ENCODE measurements at places on chromosomes 3 and 15.

GRCh38 chr15:40815042-40815698 is 7.9 kb upstream of the DNAJC17 start:
- DNase-seq = no peak

DNA sequence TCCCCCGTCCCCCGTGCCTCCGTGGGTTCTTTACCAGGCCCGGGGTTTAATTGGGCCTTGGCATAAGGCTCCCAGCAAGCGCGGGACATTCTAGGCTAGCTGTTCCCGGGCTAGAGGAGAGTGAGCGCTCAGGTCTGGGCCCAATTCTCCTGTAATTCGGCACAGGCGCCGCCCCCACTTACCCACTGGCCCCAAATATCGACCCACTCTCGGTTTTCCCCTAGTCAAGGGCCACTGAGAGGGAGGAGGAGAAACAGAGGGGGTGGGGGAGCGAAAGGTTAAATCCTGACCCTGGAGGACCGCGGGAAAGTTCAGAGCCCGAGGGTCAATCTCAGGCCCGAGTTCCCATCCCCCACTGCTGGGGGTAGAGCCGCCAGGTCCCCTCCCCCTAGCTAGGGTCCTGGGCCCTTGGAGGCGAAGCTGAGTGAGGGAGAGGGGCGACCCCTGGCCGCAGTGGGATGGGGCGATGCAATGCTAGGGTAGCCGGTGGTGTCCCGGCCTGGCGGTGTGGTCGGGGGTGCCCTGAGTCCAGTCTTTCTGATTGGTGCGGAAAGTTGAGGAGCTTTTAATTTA is 8.5 kb upstream of the ONECUT1 start:
- DNase-seq = no peak

DNA sequence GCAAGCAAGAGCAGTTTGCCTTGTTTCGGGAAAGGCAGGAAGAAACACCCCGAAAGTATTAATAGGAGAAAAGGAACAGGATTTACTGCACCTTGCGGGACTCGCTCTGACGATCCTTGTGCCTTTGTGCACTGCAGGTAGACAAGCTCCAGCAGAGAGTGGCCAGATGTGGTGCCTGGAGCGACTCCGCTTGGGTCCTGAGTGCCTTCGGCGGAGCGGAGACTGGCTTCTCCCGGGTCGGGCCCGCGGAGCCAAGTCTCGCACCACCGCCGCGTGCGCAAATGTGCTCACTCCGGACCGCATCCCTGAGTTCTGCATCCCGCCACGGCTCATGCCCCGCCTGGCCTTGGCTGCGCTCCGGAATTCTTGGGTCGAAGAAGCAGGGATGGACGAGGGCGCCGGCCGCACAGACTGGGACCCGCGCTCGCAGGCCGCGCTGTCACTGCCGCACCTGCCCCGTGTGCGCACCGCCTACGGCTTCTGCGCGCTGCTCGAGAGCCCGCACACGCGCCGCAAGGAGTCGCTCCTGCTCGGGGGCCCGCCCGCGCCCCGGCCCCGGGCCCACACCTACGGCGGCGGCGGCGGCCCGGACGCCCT is 769 bp downstream of the C2CD4A start:
- no peak for DNase-seq

- no peak for DNase-seq
Measured at GRCh38 chr15:37767841-37768455, 166.5 kb upstream of the TMCO5A start.

GRCh38 chr15:57884936-57885335 is 178.4 kb downstream of the POLR2M start:
- DNase-seq = no peak

DNA sequence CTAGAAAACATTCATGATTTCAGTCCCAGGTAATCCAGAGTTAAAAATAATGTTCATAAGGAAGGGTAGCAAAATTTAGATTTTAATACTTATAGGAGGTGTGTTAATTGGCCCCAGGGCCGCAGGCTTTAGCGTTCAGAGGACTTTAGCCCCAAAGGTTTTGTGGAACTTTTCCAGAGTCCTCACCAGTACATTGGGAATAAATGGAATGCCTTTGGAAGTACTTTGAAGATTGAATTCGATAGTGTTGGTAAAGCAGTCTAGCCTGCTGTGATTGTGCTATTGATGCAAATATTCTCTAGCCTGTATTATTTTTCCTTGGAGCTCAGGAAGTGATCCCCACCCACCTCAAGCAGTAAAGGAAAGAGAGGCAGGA is 137.1 kb downstream of the IGF1R start:
- no peak for DNase-seq

DNA sequence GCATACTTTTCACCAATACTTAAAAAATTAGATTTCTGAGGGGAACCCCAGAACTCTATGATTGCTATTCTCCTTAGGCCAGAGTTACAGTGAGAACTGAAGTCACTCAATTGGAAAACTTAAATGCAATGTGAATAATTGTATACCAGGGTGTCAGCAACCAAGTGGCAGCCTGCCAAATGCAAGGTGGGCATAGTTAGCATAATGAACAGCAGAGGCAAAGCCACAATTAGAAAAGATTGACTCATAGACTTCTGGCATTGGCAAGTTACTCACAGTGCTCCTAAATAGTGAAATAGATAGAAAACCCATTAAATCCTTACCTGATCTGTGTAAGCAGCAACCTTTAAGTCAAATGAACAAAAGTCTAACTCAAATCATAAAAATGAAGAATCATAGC is 94.9 kb downstream of the BCHE start:
- DNase-seq = no peak

DNA sequence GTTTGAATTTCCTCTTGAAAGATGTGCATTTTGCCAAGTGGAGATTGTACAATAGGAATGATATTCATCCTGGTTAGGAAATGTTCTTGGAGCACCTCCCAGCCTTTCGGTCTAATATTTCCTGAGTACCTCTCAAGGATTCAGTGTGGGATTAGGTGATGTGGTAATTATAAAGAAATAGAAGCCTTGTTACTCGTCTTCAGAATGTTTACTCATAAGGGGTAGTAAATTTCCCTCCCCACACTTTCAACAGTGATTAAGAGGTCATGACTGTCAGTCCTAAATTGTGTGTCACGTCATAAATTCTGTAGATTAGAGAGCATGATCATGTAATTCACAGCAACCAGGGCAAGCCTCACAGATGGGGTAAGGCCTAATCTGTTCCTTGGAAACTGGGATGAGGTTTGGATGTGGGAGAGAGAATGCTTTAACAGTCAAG is 633.1 kb upstream of the TBL1XR1 start:
- no peak for DNase-seq

GRCh38 chr3:1955170-1955569 is 143.5 kb upstream of the CNTN4 start:
- no peak for DNase-seq

- DNase-seq = no peak
Measured at GRCh38 chr15:92992720-92993119, 92.6 kb downstream of the CHD2 start.

- DNase-seq = no peak
Measured at GRCh38 chr3:94009608-94010007, 18.8 kb downstream of the STX19 start.

GRCh38 chr3:176905331-176905730 is 292.0 kb downstream of the TBL1XR1 start:
- no peak for DNase-seq

GRCh38 chr3:184540777-184541681 is 20.6 kb upstream of the EPHB3 start:
- peak; percentile 51 for DNase-seq

- no peak for DNase-seq
Measured at GRCh38 chr3:87332789-87333188, 56.4 kb upstream of the POU1F1 start.

GRCh38 chr3:119933207-119933606 is 151.3 kb downstream of the NR1I2 start:
- DNase-seq = no peak

GRCh38 chr3:171598990-171599389 is 138.8 kb upstream of the TNIK start:
- no peak for DNase-seq

DNA sequence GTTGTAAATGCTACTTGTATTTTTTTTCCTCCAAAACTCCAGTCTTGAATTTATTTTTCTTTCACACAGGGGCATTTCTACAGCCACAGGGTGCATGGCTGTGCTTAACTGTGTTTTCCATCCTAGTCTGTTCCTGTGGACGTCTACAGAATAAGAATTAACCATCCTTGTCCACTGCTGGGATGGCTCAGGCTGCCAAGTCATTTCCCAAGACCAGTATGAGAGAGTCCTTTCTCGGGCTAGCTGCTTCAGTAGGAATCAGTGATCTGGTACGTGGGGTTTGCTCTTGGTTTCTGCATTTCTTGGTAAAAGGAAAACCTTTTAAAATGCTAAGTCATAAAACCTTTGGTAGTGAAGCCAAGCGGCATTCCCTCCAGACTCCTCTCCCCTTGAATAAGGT is 29.8 kb downstream of the CHDH start:
- no peak for DNase-seq

DNA sequence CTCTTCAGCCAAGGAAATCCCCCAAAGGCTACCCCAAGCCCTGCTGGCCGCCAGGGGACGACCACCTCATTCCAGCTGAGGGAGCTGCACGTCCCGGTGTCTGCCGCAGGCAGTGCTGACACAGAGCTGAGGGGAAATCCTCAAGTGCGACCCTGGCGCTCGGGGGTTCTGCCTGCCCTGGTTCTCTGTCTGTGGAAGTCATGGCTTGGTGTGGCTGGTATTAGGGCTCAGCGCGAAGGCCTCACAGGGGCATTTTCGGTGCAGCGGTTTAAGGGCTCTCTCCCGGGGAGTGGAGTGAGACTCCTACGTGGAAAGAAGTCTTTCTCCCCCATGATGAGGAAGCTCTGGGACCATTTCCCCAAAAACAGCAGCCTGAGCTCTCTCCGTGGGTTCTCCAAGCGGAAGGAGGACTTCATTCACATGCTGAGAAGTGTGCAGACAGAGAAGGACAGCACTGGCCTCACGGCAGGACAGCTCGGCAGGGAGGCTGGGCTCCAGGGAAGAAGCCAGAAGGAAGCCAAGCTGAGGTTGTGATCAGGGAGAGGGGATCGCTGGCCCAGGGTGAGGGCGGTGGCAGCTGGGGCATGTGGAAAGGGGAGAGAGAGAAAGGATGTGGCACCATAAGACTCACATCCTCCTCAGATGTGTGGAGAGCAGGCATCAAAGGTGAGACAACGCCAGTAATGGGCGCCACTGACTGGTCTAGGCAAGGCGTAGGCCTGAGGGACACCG is 48.6 kb downstream of the KLF15 start:
- no peak for DNase-seq

DNA sequence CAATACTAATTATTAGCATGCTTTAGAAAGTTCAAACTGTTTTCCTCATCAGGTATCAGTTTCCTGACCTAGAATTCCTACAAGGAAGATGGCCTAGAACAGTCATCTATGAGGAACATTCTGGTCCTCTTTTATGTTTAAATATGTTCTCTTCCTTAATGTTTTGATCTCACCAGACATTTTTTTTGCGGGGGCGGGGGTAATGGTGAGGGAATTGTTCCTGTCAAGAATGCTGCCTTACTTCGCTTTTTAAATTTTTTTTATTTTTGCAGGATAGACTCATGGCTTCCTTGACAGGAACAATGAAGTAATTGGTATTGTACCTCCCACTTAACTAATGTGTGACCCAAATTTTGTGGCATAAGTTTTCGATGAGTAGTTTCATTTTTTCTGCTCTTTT is 44.3 kb upstream of the NANOGP8 start:
- no peak for DNase-seq

DNA sequence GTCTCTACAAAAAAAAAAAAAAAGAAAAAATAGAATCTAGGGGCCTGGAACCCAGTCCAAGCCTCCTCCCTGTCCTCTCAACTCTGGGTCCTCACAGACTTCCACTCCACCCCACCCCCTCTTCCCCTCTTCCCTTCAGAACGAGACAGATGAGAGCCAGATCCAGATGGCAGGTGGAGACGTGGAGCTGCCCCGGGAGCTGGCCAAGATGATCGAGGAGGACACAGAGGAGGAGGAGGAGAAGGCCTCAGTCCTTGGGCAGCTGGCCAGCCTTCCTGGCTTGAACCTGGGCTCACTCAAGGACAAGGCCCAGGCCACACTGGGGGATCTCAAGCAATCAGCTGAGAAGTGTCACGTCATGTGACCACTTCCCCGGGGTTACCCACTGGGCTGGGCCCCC is 3.6 kb downstream of the CPLX3 start:
- no peak for DNase-seq

DNA sequence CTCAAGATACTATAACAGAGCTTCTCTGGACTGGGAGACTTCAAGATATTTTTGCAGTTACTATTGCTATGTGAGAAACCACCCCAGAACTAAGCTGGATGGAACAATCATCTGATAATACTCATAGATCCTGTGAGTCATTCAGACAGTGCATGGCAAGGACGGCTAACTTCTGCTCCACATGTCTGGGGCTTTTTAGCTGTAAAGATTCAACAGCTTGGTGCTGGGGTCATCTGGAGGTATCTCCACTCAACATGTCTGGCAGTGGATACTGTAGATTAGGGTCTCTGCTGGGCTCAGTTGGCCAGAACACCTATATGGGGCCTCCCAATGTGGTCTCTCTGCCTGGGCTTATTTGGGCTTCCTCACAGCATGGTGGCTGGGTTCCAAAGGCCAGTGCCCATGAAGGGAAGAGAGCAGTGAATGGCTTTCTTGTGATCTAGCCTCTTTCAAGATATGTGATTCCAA is 117.3 kb upstream of the SLC7A14 start:
- no peak for DNase-seq

DNA sequence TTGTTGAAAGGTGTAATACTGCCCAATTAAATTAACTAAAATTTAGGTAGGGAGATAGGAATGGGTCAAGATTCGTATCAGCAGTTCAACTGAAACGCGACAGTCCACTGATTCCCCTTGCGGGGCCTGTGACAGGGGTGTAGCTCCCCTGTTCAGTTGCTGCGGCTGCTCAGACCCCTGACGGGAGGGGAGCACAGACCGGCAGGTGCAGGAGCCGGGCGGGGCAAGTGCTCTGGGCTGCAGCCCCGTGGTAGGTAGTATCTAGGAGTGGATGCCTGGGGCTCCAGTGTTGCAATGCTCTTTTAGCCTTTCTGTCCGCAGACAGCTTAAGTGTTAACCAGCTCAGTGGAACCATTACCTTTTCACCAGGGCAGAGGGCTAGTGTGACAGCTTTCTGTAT is 164.9 kb downstream of the ROBO2 start:
- no peak for DNase-seq

- DNase-seq = no peak
Measured at GRCh38 chr3:186172353-186172752, 63.5 kb upstream of the ETV5 start.

DNA sequence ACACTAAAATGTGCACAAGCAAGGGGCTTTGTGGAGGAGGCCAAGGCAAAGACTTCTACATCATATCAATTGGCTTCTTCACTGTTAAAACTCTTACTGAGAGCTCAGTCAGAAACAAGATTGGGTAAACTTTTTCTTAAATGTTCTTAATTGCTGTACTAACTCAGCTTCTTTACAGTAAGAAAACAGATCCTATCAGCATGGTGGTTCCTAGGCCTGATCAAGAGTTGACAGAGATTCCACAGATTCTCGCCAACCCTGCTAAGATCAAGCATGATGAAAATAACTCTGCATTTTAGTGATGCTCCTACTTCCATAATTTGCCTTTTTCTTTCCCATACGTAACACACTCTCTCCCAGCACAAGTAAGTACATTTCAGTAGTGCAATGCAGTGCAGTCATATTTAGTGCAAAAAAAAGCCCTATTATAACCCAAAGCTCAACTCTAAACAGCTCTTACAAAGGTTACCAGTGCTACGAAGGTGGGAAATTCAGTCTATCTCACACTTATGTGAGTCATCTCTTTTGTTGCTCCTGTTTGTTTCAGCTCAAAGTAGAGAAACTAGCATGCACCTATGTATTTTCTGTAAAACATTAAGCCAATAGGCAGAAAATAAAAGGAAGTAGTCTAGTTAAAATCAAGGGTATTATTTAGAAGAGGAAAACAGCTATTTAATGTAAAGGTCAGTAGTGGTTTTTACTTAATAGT is 29.9 kb downstream of the TIGIT start:
- DNase-seq = peak; percentile 70

Measured in CD4-positive, CD25-positive, alpha-beta regulatory T cell (primary cell).